ENCODE measurements at places on chromosomes 6 and 20.

- no peak for DNase-seq
These were observed 37.6 kb downstream of the TTLL9 start for GRCh38 chr20:31908016-31908415.

- no peak for DNase-seq
These were observed 23.2 kb downstream of the INSM1 start for GRCh38 chr20:20391115-20391514.

GRCh38 chr6:19210849-19211590 is 626.1 kb upstream of the ID4 start:
- no peak for DNase-seq

GRCh38 chr6:18485660-18486435 is 98.7 kb downstream of the RNF144B start:
- no peak for DNase-seq

DNA sequence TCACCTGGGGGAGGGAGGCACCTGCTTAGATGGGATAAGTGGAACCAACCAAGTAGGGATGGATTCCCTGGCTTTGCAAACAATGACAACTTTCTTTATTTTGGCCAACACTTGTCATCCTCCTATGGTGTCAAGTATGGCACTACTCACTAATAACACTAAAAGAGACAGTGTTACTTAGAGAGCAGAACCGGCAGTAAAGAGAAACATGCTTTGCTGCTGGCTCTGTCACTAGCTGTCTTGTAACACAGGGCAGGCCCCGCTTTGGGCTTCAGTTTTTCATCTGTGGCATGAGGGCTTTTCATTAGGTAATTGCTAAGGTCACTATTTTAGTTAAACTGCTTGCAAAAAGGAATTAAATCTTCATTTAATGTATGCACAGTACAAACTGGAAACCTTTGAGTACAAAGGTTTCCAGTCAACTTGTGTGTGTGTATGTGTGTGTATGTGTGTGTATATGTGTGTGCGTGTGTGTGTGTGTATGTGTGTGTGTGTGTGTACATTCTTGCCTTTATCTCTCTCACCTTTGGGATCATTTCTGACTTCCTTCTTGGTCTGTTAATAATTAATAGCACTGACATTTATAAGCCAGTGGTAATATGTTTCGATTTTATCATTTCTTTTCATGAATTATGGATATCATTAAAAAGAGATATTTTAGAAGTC is 64.7 kb downstream of the BTBD3 start:
- DNase-seq: no peak

DNA sequence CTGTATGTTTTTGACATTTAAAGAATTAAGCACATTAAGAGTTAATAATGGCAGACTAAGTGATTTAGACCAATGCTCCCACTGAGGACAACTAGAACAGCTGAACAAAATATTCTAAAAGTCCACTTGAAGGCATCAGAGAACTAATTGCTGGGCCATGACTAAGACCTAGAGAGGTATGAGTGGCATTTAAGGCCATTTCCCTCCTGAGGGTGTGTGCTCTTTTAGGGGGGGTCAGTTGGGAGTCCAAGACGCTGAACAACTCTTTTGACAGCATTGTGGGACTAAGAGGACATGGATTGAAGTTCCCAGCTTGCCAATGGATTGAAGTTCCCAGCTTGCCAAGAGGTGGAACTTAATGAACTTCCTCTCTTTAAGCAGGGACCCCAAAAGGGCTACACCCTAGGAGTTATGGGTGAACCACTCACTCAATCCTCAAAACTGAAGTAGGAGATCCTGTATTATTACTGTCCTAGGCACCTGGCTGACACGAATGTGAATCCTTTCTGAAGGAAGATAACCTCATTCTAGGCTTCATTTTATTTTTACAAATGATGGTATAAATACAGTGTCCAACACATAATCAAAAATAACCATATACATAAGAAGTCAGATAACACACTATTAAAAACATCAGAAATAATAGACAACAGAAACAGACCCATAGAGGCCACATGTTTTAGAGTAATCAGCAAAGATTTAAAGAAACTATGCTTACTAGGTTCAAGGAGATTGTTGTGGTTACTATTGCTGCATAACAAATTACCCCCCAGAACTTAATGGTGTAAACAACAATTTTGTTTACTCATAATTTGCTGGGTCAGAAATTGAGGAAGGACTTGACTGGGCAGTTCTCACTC is 175.1 kb downstream of the VEGFA start:
- no peak for DNase-seq

DNA sequence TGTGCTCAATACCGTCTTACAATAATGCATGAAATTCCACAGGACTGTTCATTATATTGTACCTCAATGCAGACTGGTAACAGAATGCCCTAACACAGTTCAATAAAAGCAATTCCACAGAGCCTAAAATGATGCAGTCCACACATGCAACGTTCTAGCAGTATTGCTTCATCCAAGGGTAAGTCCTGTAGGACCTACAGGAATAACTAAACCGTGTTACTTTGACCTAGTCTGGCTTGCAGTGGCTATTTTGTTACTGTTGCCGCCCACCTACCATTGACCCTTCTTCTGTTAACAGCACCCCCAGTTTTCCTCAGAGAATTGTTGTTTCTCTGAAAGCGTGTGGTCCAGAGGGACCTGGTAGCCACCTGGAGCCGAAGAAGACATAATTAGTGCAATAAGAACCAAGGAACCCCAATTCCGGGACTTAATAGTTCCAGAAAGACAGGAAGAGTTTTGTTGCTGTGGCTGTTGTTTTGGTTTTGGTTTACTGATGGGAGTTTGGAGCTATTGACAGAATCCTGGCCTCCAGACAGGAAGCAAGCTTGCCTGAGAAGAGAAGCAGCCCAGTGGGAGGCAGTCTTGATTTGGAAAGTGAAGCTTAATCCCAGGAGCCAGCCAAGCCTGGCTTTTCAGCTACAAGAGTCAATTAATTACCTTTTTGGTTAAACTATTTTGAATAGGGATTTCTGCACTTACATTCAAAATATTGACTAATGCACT is 91.3 kb downstream of the FRK start:
- DNase-seq: no peak

DNA sequence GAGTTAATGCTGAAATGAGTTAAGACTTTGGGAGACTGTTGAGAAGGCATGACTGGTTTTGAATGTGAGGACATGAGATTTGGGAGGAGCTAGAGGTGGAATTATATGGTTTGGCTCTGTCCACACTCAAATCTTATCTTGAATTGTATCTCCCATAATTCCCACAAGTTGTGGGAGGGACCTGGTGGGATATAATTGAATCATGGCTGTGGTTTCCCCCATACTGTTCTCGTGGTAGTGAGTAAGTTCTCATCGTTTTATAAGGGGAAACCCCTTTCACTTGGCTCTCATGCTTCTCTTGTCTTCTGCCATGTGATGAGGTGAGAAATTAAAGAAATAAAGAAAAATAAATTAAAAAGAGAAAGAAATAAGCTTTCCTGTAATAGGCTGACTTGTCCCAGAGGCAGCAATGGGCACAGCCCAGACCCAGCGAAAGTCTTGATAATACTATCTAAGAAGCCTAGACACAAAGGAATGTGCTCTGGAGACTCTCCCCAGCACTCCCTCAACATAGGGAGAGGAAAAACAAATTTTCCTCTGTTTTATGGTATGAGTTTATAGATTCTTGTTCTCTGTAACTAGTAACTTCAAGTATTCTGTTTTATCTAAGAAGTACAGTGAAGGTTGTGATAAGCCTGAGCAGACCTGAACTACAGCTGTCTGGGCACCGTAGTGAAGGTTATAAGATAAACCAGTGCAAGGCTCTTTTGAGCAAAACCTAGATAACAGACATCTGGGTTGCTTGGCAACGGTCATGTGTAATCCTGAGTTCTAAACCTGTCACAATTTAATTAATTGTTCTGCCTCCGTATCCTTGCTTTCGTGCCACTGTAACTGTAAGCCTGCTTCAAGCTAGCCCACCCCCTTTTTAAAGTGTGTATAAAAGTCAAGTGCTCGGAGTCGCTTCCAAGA is 88.9 kb upstream of the ECI2 start:
- DNase-seq: no peak

DNA sequence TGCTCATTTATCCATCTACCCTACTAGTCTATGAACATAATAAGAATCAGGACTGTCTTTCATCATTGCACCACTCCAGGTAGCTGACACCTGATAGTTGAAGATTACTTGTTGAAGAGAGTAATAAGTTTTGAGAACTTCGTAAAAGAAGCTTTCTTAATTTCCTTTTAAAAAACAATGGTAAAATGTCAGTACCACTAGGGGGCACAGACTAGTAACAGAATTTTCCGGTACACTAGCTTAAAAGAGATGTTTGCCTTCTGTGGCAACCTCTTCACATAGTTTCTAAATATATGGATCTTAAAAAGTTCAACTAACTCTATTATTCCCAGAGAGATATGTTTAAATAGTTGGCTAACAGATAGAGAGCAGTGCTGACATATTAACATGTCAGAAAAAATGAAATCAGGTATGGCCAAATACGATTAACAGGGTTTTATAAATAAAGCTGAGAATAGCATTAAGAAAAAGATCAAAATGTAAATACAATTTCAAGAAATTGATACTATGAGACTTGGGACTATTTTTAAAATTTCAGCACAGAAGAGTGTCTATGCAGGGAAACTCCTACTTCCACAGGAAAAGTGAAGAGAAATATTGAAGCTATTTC is 5.4 kb upstream of the KCNQ5 start:
- DNase-seq: no peak

GRCh38 chr20:21515300-21516179 is 1.7 kb upstream of the NKX2-2 start:
- no peak for DNase-seq

GRCh38 chr6:149015535-149016525 is 269.0 kb downstream of the UST start:
- no peak for DNase-seq

GRCh38 chr6:79506251-79506650 is 31.0 kb downstream of the LCA5 start:
- DNase-seq: no peak

- no peak for DNase-seq
These were observed 52.9 kb downstream of the EPHA7 start for GRCh38 chr6:93366506-93366905.

GRCh38 chr6:153146413-153146812 is 15.3 kb upstream of the RGS17 start:
- DNase-seq: no peak

DNA sequence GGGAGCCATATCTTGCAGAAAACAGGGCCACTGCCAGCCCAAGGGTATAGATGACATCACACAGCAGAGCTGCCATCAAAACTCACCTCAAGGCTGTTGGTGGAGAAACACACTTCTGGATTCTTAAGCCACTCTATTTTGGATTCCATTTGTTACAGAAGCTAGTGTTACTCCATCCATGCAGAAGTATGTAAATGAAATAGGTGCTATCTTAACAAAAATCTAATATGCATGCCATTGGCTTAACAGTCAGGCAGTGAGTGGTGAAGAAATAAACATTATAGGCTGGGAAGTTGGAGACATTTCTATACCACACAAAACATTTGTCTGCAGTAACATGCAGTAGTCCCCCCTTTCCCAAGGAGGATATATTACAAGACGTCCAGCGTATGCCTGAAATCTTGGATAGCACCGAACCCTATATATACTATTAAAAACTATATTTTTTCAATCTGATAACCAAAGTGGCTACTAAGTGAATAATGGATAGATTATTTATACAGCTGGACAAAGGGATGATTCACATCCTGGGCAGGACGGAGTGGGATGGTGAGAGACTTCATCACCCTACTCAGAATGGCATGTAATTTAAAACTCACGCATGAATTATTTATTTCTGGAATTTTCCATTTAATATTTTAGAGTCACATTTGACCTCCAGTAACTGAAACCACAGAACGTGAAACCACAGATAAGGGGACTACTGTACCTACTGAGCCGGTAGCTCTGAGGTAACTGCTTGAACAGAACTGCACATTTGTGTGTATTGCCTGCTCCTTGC is 160.0 kb upstream of the PLN start:
- no peak for DNase-seq

GRCh38 chr6:150458579-150458978 is 89.8 kb downstream of the IYD start:
- DNase-seq: no peak

DNA sequence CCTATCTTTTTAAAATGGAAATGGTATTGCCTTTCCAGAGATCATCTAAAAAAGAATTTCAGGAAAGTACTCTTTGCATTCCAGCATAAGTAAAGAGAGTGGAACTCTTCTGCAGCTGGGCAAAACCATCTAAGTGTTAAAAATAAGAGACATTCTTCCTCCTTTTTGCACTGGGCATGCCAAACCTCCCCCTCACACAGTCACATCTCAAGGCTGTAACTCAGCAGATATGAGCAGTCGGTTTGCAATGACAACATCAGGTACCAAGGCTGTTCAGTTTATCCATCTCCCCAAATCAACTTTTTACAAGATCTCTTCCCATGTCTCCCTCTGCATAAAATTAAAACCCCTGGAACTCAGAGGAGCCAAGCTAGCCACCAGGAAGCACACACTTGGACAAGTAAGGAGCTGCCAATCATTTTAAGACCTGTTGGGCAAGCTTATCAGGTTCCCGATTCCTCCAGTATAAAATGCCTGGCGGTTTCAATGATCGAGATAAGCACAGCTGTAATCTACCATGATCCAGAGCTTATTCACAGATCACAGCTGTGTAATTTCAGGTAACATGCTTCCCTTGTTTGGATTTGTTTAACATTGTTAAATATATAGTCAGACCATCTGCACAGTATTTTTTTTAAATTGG is 23.2 kb downstream of the ID4 start:
- no peak for DNase-seq

DNA sequence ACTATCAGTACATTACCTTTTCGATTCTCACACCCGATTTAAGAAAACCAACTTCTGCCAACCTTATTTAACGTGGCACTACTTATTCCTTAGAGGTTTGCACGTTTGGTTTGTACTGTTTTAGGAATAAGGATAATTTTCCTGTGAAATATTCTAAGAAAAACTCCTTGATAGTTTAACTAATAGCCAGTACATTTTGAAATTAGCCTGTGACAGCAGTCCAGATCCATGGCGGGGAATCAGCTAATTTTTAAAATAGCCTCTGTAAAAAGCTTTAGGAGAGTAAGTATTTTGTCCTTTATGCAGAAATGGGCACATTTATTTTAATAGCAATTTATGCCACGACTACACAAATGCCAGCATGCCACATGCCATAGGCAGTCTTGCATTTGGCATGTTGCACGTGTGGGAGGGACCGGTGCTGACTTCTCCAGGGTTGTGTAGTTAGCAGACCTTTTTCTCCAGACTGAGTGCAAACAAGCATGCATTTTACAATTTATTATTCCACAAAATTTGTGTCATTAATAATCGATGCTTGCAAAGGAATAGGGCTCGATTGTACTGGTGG is 6.2 kb downstream of the FOXC1 start:
- no peak for DNase-seq

GRCh38 chr6:66553441-66553840 is 846.4 kb upstream of the EYS start:
- DNase-seq: no peak

- DNase-seq: no peak
These were observed 225.1 kb upstream of the MANEA start for GRCh38 chr6:95352064-95352795.

- no peak for DNase-seq
These were observed 250.5 kb downstream of the ESR1 start for GRCh38 chr6:152057832-152058498.

DNA sequence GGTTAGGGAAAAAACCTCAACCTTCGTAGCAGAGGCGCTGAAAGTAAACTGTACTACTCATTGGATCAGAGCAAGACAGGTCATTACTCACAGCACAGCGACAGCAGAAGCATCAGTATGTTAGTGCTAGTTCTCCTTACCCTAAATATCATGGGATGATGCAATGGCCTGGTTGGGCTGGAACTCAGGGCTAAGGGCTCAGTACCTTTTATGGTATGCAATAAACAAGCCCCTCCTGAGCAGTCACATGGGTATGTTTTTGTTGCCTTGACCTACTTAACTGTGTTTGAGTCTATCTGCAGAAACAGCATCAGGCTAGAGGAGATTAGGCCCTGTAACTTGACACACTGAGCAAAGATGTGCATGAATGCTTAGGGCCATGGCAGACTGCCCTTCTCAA is 369.4 kb upstream of the IMPG1 start:
- DNase-seq: no peak
